ENCODE measurements at places on chromosomes 13 and 19. TPM values are rescaled to one million over a fixed set of nuclear protein-coding genes. Genes with fewer than 3 reads are reported as not detected.

IZUMO4 gene
- 0.77 TPM for total RNA-seq

PRPF31 gene
- 64.5 TPM for total RNA-seq

EDNRB gene
- total RNA-seq, result 86.3 TPM

- no peak for DNase-seq
Observed at GRCh38 chr13:111458001-111458531, 137.6 kb downstream of the TEX29 start.

DNA sequence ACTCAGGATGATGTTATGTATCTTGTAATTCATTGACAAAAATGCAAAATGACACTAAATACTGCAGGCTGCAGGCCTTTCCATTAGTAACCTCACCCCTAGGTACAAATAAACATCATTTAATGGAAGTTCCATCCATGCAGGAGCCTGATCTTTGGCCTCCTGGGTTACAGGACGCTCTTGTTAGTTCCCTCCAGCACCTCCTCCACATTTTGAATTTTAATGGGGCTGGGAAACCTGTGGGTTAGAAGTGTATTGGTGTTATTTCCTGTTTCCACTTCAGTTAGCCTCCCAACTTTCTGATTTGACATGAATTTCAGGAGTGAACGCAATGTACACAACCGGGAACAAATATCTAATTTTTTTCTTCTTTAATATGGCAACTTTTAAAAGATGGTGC is 237.1 kb upstream of the ARGLU1 start:
- peak; percentile 7 for DNase-seq

GRCh38 chr13:112356190-112356589 is 20.0 kb upstream of the SPACA7 start:
- no peak for DNase-seq

- DNase-seq, result no peak
Observed at GRCh38 chr19:11598103-11598483, 810 bp downstream of the ZNF627 start.

DNA sequence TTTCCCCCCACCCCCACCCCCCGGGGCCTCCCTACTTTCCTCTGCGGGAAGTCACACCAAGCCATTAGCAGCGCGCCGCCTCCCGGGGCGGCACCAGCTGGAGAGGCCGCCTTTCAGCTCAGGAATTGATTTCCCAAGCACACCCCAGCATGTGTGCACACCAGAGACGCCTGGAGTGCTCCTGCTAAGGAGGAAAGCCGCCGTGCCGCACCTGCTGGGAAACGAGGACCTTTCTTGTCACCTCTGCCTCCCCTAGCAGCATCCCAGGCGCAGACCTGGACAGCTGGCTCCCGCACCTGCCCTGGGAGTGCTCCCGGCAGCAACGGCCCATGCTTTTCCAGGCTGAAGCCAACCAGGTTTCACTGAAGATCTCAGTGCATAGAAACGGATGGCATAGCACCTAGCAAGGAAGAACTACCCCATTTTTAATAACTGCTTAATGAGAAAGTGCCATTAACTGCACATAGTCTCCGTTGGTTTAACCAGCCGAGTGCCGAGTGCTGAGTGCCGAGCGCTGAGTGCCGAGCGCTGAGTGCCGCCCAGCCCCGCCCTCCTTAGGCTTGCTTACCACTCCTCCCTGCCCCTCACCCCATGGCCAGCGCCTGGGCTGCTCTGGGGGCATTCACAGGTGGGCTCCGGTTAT is 165.0 kb downstream of the USP12 start:
- DNase-seq, result no peak
